A549 treated with CORT108297 at 1 μM for 4 hours (cell line): ENCODE measurements at places on chromosomes 5 and 9. TPM values are rescaled to one million over a fixed set of nuclear protein-coding genes. Genes with fewer than 3 reads are reported as not detected.

Gene RANBP3L
- total RNA-seq = not detected in 5 replicates

Gene PROB1
- 0.17 to 0.38 TPM (median 0.28 TPM) in 5 replicates for total RNA-seq

Gene KCNV2
- not detected in 5 replicates for total RNA-seq

Gene C1QTNF2
- total RNA-seq = 0.05 to 0.22 TPM (median 0.15 TPM) in 5 replicates

Gene TAF1L
- total RNA-seq = 0.01 TPM in 1 of 5 replicates, not detected in the others

Gene SPATA31A5
- not detected in 5 replicates for total RNA-seq
